ENCODE measurements at places on chromosomes 6 and 20.

DNA sequence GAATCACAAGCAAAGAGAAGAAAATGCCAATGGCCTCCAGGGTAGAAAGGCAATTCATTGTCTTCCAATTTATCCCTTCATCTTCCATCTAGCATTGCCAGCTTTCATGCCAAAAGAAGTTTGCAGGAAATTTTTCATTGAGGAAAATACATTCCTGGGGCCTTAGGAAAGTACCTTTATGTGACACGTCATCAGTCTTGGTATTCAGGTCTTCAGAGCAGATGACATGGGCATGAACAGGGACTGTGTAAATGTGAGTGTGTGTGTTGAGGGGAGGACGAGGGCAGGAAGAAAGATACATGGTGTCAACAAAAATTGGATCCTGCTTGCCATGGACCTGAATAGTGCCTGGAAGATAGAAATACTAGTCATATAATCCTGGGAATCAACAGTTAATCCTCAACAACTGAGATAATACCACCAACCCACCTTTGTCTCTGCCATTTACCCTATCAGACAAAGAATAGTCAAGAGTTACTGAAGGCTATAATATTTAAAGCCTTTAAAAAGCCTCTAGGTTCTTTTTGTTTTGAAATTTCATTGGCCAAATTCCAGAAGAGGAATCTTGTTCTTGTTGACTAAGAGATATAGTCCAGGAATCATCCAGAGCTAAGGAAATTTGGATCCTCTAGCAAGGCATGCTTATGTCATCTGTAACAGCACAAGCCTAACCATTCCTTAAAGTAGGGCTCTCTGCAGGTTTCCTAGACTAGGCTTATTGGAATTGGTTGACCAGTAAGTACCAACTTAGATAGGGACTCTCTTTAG lies 405.8 kb upstream of the SASH1 start:
- peak; percentile 52 for DNase-seq

- no peak for DNase-seq
Observed at GRCh38 chr6:1316489-1316971, 4.6 kb downstream of the FOXQ1 start.

DNA sequence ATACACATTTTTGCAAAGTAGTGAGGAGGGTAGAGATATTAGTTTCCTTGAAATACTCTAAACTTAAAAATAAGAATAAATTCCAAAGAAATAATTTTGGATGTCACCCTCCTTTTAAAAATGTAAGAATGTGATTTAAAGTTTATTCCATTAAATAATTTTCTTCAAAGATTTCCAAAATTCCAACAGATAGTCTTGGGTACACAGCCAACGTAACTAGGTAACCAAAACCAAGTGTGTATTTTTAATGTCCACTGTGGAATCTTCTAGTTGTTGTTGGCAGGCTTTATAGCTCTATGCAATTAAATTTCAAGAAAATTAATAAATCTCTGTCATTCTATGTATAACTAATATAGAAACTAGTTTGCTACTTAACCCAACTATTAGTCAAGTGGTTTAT lies 101.3 kb downstream of the COL21A1 start:
- DNase-seq: no peak

- no peak for DNase-seq
Observed at GRCh38 chr6:39794231-39794630, 2.1 kb downstream of the DAAM2 start.

GRCh38 chr6:159357211-159357915 lies 188.2 kb downstream of the FNDC1 start:
- DNase-seq: no peak

- DNase-seq: peak; percentile 43
Observed at GRCh38 chr20:59678288-59678687, 73.9 kb downstream of the PHACTR3 start.

DNA sequence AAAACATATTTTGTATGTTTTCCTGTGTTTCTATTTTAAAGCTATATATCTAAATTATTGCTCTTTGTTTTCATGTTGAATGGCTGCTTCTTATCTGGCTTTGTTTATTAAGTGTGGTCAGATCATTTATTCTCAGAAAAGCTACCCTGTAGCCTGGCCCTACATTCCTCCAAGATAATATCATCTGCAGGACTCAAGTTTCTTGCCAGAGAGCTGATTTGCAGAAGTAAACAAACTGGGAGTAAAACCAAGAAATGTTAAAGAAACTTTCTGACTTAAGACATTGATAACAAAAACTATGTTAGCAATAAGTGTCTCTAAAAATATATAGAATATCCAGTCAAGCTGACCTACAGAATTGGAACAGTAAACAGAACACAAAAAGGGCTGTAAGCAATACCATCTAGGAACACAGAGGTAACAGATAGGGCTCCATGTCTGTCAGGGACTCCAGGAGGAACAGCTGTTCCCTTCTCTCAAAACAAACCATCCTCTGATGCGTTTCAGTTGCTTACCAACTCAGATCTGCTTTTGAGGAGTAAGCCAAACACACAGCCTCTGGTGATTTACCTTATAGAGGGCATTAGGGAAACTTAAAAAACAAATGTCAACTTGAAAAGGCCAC lies 17.5 kb upstream of the CEP85L start:
- DNase-seq: peak; percentile 85

GRCh38 chr20:35040646-35041045 lies 52.0 kb downstream of the TRPC4AP start:
- DNase-seq: no peak

GRCh38 chr6:149915970-149916865 lies 6.7 kb downstream of the RAET1G start:
- DNase-seq: no peak

Data from umbilical cord (tissue), 2 donors.